Kidney epithelial cell (primary cell): ENCODE measurements at places on chromosomes 4 and X. TPM values are rescaled to one million over a fixed set of nuclear protein-coding genes. Genes with fewer than 3 reads are reported as not detected.

DIPK2B gene
- total RNA-seq, result not detected in 2 replicates

AFAP1 gene
- total RNA-seq, result 54.4 and 55.6 TPM in 2 replicates

ATP8A1 gene
- total RNA-seq, result 2.5 and 3.3 TPM in 2 replicates

RASL11B gene
- total RNA-seq, result 0.67 and 2.1 TPM in 2 replicates

AMBN gene
- total RNA-seq, result not detected in 2 replicates

WDR19 gene
- total RNA-seq, result 24.8 and 26.3 TPM in 2 replicates

NALF2 gene
- total RNA-seq, result 3.6 and 4.6 TPM in 2 replicates

LANCL3 gene
- 0.13 and 0.27 TPM in 2 replicates for total RNA-seq

TMPRSS11F gene
- total RNA-seq, result not detected in 2 replicates

GAGE13 gene
- not detected in 2 replicates for total RNA-seq
